ENCODE measurements at places on chromosomes 4 and X. TPM values are rescaled to one million over a fixed set of nuclear protein-coding genes. Genes with fewer than 3 reads are reported as not detected.
A peak's percentile ranks its signal among the peaks of the same experiment; 100 is the strongest.

DNA sequence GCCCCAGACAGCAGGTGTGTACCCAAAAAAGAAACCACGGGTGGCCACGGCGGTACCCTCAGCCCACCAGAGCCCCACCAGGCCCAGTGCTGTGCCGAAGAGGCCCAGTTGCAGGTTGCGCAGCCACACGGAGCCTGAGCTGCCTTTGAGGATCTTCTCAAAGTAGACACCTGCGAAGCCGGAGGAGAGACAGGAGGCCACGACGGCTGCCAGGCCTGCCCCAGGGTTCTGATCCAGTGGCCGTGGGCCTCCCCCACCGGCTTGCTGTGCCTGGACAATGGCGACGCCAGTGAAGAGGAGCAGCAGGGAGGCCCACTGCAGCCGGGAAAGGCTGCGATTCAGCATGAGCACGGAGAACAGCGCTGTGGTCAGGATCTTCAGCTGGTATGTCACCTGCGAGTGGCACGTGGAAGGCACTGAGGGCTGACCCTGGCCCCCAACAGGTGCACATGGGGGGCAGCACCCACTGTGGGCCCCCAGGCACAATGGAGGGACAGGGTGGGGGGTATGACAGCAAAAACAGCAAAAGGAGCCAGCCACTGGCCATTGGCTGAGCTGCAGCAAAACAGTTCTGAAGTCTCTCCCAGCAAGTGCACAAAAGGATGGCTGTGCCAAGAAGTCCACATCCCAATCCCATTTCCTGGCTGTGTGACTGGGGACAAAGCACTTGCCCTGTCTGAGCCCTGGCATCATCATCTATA is 6.2 kb downstream of the SLC35A2 start:
- DNase-seq, result no peak

DNA sequence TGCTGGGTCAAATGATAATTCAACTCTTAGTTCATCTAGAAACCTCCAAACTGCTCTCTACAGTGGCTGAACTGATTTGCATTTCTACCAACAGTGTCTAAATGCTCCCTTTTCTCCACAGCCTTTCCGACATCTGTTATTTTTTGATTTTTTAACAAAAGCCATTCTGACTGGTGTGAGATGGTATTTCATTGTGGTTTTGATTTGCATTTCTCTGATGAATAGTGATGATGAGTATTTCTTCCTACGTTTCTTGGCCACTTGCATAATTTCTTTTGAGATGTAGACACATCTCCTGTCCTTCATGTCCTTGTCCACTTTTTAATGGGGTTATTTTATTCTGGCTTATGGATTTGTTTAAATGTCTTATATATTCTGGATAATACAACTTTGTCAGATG is 298.2 kb upstream of the ARSJ start:
- no peak for DNase-seq

FGF5 gene
- under 0.01 TPM for total RNA-seq

GRCh38 chr4:67499799-67500198 is 45.5 kb downstream of the CENPC start:
- no peak for DNase-seq

GRCh38 chr4:142356801-142357200 is 489.3 kb downstream of the INPP4B start:
- no peak for DNase-seq

GRCh38 chr4:153110739-153111138 is 93.5 kb upstream of the TRIM2 start:
- no peak for DNase-seq

RAB28 gene
- total RNA-seq, result 15.1 TPM

- DNase-seq, result no peak
Measured at GRCh38 chr4:80875642-80876041, 154.9 kb upstream of the BMP3 start.

DNA sequence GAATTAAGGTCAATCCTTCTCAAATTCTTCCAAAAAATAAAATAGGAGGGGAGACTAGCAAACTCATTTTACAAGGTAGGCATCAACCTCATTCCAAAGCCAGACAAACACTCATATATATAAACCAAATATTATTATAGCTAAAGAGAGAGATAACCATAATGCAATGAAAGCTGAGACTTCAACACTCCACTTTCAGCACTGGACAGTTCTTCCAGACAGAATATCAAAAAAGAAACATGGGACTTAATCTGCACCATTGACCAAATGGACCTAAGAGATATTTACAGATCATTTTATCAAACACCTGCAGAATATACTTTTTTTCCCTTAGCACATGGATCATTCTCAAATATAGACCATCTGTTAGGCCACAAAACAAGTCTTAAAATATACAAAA is 15.5 kb upstream of the EDA2R start:
- DNase-seq, result no peak

NSG1 gene
- not detected for total RNA-seq

DNA sequence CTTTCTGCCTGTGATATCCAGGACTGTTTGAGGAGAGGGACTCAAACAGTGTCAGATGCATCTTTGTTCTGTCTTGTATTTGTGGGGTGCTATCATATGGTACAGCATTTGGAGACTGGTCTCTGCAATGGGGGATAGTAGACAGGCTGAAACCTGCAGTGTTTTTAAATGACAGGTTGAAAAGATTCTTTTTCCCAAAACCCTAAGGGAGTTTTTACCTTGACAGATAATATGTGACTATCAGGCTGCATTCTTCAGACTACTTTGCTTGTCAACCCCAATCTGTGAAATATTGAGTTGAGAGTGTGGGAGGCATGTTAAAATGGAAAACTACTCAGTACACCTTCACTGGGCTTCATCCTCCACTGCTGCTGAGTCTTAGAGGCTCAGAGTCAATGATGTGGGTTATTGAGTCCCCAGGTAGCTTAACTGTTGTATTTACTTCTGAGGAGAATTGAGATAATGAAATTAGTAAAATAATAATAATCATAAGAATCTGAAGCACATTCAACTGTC is 274.9 kb downstream of the GASK1B start:
- no peak for DNase-seq

DNA sequence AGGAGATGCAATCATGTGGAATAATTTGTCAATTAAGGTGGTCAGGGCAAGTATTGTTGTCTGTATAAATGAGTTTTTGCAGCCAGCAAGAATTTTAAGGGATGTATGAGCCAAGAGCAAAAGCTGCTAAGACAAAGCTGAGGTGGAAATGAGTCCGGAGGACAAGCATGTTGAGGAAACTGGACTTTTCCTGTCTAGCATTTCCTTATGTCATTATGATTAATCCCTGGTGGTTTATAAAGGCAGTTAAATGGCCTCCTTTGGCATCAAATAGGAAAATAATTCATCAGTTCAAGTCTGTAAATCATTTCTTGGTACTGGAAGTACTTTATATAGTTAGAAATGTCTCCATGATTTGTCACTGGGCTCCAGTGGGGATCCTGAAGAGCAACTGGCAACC is 61.6 kb upstream of the TEX13A start:
- DNase-seq, result peak; percentile 73

- DNase-seq, result no peak
Measured at GRCh38 chrX:130075777-130076176, 34.5 kb downstream of the ELF4 start.

DNA sequence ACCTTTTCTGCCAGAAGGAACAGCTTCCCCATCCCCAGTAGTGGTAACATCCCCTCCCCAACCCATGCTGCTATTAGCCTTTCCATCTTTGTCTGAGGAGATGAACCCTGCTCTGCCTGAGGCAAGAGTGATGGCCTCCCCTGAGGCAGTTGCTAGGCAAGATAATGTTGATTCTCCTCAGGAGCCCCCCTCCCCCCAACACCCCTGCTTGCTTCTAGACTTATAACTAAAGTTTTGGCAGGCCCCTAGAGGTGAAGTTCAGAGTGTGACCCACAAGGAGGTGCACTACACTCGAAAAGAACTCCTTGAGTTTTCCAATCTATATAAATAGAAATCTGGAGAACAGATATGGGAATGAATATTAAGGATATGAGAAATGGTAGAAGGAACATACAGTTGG is 962.5 kb downstream of the ADGRL3 start:
- no peak for DNase-seq

DNA sequence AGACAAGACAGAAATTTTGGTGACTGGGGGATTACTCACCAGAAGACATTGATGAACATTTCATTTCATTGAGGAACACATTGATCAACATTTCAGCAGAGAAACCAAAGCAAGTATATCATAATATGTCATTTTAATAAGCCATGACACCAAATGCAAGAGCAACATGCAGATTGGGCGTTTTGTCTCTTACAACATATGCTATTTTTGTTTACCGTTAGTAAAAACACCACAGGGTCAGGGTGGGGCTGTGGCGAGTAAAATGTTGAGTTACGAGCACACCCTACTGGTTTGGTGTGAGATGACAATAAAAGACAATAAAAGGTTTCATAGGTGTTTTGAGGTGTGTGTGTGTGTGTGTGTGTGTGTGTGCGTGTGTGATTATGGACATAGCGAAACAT is 294.5 kb downstream of the PDGFC start:
- DNase-seq, result peak; percentile 30

DNA sequence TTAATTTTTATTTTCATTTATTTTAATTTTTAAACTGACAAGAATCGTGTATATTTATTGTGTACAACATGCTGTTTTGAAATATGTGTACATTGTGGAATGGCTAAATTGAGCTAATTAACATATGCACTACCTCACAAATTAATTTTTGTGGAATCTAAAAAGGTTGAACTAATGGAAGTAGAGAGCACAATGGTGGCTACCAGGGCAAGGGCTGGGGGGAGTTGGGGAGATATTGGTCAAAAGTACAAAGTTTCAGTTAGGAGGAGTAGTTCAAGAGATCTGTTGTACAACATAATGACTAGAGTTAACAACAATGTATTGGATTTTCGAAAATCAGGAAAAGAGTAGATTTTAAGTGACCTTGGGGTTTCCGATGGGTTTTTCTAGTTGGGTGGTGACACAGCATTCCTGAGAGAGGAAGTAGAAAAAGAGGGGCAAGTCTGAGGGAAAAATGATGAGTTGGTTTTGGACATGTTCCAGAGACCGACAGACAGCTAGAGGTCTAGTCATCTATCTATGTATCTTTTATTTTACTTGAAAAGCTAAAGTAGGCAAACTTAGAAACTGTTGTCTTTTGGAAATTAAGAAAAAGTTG is 23.2 kb downstream of the APOO start:
- peak; percentile 19 for DNase-seq

GPM6B gene
- total RNA-seq, result 0.17 TPM

Measured in dermis blood vessel endothelial cell (primary cell).